ENCODE measurements at places on chromosomes 7 and 10.
A peak's percentile ranks its signal among the peaks of the same experiment; 100 is the strongest.

- DNase-seq: no peak
Observed at GRCh38 chr7:140732416-140732815, 35.9 kb downstream of the NDUFB2 start.

GRCh38 chr7:149860821-149861727, 12.7 kb upstream of the ATP6V0E2 start:
- no peak for DNase-seq

GRCh38 chr7:43768887-43769272, 10.4 kb downstream of the BLVRA start:
- DNase-seq: no peak

DNA sequence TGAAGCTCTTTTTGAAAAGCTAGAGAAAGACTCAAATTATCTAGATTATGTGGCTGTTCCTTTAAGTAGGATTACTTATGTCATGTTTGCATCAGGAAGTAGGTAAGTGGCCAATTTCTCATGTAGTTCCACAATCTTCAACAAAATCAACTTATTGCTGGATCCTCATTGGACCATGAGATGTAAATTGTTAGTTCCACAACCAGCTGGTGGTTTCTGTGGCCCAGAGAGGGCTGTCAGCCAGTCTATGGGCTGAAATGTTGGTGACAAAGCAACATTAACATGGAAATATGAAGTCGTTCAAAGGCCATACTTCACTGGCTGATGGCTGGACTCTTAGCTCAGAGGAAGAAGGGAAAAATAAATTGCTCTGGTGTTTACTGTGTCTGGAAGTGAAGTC, 157.9 kb downstream of the PLXDC2 start:
- DNase-seq: no peak

- DNase-seq: no peak
Observed at GRCh38 chr10:33204031-33204430, 130.4 kb downstream of the NRP1 start.

- DNase-seq: no peak
Observed at GRCh38 chr7:130361681-130362080, 17.1 kb downstream of the CPA5 start.

DNA sequence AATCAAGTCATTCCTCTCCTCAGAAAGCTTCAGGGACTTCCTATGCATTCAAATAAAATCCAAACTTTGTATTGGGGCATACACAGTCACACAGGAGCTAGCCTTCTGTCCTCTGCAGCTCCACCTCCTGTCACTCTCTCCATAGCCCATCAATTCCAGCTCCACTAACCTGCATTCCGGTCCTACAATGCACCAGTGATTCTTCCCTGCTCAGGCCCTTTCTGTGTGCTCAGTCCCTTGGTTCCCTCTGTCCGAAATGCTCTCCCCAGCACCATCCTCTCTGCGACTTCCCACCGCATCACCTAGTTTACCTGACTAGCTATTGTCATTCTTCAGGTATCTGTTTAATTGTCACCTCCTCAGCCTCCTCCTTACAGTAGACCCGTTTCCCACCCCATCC, 26.4 kb upstream of the YAE1 start:
- no peak for DNase-seq

- DNase-seq: no peak
Observed at GRCh38 chr10:82762641-82763040, 887.6 kb downstream of the NRG3 start.

DNA sequence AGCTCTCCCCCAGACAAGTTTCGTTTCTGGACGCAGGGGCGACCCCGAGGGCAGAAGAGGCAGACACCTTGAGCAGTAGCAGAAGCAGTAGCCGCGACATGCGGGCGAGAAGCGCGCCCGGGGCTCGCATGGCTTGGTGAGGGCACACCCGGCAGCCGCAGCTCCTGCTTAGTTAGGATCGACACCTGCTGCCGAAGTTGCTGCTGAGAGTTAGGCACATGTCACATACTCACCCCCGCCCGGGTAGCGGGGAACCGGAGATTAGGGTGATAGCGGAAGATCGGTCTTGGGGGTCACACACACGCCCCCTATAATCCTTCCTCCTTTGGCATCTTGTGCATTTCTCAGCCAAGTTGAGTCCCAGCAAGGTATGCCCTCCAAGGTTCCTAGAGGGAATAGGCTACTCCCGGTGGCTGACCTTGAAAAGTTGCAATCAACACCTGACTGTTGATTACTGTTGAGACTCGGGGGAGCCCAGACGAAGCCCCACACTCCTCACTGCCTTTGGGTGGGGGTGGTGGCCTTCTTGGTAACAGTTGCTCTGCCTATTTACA, 668 bp downstream of the GPR37 start:
- DNase-seq: no peak

- DNase-seq: no peak
Observed at GRCh38 chr7:1460821-1461645, 1.8 kb upstream of the MICALL2 start.

DNA sequence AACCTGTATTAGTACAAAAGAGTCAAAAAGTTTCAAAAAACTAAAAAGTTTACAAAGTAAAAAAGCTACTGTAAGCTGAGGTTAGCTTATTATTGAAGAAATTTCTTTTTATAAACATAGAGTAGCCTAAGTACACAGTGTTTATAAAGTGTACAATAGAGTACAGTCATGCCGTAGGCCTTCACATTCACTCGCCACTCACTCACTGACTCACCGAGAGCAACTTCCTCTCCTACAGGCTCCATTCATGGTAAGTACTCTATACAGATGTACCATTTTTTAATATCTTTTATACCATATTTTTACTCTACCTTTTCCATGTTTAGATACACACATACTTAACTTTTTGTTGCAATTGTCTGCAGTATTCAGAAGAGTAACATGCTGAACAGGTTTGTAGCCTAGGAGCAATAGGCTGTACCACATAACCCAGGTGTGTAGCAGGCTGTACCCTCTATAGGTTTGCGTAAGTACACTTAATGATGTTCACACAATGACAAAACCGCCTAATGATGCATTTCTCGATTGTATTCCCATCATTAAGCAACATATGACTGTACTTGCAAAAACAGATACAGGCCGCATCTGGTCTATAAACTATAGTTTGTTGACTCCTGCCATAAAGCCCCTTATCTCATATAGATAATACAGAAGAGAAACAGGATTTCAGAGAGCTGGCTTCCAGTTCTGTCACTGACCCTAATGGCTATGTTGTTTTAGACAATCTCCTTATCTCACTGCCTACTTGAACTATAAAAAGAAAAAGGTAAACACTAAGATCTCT, 438.8 kb downstream of the HTR7 start:
- DNase-seq: peak; percentile 0

GRCh38 chr10:58913717-58914116, 262.7 kb upstream of the PHYHIPL start:
- no peak for DNase-seq

DNA sequence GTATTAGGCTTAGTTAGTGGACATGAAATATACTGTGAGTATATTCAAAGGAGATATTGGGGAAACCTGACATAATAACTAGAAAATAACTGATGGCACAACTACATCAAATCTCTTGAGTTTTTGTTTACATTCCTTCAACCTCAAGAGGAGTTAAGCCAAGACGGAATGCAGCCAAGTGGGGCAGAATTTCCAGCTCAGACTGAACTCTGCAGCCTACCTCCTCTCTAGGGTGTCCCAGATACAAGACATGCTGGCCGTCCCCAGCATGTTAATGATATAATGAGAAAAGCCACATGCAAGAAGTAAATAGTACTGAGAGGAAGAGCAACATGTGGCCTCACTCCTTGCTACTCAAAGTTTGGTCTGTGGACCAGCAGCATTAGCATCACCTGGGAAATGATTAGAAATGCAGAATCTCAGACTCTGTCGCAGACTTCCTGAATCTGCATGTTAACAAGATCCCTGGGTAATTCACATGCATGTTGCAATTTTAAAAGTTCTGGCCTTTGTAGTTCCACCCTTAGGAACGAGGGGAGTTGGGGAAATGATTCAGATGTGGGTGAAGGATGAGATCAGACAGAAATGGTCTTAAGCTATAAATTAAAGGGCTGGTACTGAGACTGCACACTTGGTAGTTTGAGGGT, 118.4 kb upstream of the CACUL1 start:
- DNase-seq: no peak

DNA sequence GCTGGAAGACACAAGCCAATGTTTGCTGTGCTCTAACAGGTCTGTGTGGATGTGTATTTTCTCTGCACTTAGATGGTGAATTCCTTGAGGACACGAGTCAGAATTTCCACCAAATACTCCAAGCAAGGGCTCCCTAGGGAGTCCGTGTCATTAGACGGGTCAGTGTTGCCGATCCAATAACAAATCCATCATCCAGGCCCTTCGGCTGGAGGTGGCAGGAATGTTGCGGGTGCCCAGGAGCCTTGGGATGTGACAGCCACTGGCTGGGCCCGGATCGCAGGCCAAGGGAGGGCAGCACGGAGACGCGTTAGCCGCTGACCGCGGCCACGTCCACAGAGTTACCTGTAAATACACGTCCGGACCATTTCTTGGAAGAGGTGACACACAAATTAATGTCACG, 186.8 kb downstream of the WDR37 start:
- DNase-seq: no peak

GRCh38 chr7:138895679-138896078, 85.5 kb downstream of the KIAA1549 start:
- DNase-seq: no peak

DNA sequence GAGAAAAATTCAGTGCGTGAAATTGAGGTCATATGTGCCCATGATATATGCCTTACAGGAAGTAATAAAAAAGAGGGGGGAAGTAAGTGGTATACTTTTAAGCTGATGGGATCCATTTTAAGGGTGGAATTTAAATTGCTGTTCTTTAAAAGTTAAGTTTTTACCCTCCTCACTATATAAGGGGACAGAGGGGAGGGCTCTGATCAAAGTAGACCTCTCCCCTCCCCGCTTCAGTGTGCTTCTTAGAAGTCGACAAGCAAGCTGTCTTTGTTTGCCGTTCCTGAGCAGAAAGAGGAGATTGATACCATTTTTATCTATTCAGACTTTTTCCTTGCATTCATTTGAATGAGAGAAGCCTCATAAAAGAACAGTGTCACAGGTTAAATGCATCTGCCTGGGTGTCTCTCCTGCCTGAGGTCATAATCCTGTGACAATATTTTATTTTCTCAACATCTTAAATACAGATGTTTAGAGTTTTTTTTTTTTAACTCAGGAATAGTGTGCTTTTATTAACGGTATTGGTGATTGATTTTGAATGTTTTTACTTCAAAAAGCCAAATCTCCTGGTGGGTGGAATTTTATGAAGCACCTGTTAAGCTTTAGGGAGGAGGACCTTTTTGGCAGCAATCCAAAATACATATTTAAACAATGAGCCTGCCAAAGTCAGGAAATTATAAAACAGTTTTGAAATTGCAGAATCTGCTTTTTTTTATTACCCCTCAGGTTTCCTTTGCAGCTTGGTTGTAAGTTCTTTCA, 141.7 kb downstream of the KAT6B start:
- DNase-seq: no peak

DNA sequence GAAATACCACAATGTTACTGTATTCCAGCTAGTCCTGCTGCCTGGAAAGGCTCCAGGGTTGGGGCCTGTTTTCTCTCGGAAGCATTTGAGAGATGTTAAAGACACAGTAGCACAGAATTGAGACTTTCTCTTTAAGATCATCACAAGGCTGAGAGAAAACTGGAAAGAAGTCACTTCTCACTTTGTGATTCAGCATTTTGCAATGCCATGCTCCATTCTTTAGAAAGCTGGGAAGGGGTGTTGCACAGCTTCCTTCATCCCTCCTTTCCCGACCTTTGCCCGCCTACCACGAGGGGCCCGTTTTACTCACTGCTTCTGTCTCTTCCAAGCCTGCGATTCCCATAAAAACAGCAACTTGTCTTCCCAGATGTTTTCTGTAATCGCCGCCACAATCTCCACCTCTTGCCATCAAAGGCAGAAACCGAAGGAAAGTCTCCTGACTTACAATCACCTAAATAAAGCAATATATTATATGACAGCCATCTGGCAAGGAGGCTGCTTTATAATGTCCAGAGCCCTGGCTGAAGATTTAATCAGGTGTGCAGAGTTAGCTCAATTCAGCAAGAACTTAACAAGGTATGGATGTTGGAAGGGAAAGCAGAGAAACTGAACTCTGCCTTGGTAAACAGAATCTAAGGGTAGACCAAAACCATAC, 18.9 kb downstream of the NOD1 start:
- DNase-seq: no peak

DNA sequence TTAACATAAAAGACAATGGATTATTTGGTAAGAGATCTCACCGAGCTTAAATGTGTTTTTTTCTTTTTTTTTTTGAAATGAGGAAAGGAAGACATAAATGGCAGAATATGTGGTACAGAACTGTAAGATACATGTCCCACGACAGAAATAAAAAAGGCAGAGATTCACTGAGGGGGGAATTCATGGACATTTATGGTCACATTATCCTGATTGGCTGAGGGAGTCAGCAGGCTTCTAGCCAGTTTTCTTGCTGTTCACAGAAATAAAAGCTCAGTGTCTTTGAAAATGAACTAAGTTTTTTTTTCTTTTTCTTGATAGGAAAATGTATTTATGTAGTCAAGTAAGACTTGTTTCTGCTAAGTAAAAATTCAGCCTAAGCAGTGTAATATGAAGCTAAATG, 8.2 kb upstream of the FAS start:
- DNase-seq: no peak

DNA sequence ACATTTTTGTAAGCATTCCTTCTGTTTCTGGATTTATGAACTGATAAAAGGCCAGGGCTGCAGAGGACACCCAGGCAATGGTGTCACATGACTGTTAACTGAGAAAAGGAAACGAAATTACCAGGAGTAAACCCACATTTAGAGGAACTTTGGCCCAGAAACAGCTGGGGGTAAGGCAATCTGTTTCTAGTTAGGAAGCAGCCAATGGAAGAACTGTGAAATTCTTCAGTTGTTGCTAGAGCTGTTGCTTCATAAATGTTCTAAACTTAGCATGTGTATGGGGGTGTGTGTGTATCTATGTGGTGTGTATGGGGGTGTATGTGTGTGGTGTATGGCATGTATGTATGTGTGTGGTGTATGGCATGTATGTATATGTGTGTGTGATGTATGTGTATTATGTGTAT, 11.8 kb upstream of the PDCD4 start:
- no peak for DNase-seq

DNA sequence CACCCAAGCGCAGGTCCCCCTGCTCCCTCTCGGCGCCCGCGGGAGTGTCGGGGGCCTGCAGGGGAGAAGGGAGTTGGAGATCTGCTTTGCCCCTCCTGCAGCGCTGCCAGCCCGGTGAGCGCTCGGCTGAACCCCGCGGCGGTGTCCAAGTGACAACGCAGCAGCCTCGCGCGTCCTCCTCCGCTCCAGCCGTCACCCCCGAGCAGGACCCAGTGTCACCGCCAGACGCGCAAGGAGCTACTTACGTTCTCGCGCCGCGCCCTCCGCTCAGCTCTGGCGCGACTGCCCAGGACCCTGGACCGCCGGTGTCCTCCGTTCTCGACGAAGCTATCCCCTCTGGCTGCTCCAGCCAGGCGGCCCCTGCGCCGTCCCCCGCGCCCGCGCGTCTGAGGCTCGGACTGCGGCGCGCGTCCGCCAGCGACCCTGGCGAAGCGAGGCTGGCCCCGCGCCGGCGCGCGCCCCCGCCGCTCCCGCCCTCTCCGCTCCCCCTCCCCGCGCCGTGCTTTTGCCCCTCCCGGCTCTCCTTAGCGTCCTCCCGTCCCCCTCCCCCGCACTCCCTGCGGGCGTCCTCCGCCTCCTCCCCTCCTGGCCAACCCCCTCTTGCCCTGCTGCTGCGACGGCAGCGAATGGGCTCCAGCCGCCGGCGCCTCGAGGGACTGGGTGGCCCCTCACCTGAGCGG, at the start of gene NRCAM:
Gene NRCAM, minus strand, starts transcription at position 439 of the 680 bp plus-strand sequence. CDS start 216,372 bp downstream, outside the sequence.
- DNase-seq: no peak

- DNase-seq: no peak
Observed at GRCh38 chr10:50522908-50523307, 100.8 kb downstream of the SGMS1 start.

Data from bone marrow (tissue), 2 donors.